ENCODE measurements at places on chromosomes 7 and 10.
A peak's percentile ranks its signal among the peaks of the same experiment; 100 is the strongest.

DNA sequence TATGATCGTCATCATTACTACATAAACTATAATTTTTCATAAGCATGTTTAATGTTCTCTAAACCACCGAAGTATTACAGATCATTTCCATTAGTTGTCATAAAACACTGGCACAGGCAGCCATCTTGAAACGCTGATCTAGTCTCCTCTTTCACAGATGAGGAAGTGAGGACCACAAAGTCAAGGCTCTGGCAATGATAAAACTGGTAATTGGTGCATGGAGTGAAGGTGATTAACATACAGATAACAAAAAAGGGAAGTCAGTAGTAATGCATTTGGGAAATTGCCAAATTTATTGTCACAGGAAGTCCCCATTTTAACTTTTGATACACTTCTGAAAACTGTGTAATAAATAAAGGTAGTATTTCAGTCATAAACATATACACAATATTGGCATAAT, 49.3 kb downstream of the FBXL13 start:
- DNase-seq: no peak

DNA sequence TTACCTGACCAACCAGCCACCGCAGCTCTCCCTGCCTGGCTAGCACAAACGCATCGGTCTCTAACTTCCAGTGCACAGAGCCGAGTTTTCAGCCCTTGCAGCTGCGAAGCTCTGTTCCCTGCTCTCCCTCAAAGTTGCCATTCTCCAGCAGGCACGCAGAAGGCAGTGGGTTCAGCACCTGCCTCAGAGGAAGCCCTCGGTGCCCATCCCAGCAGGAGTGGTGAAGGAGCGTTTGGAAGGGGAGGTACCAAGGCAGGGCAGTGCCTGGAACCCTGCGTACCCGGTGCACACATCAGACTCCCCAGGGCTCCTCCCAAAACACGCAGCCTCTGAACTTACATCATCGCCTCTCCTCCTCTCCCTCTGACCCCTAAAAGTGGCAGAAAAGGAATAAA, 1.7 kb upstream of the STK32C start:
- no peak for DNase-seq

- peak; percentile 83 for DNase-seq
Observed at GRCh38 chr10:113126229-113127201, 176.5 kb downstream of the TCF7L2 start.

GRCh38 chr10:47098964-47099363, 187.7 kb downstream of the PTPN20 start:
- DNase-seq: no peak

GRCh38 chr7:48781752-48782151, 142.6 kb upstream of the CDC14C start:
- DNase-seq: no peak

GRCh38 chr7:106125417-106125816, 13.3 kb upstream of the SYPL1 start:
- DNase-seq: no peak

DNA sequence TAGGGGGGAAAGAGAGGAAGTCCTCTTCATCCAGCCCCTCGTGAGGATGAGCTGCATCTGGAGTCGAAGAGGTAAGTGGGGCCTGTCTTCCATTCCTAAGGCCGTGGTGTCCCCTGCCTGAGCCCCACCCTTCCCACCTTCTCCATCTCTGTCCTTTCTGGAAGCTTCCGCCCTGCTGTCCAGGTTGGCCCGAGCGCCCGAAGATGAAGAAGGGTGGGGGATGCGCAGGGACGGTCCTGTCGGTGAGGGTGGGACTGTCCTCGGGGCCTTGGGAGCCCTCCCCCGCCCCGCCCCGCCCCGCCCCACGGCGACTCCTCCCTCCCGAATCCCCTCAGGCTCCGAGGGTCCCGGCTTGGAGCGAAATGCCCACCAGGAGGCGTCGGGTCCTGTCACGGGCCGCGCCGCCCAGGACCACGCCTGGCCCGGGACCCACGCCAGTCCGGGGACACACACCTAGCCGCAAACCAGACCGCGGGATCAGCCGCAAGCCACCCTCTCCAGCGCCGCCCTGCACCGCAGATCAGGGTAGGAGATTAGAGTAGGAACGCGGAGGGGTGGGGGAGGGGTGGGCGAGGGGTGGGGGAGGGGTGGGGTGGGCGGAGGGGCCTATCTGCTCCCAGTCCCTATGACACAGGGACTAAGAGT, 15.3 kb downstream of the GPRIN2 start:
- DNase-seq: no peak

GRCh38 chr10:114822444-114823076, 980 bp downstream of the FHIP2A start:
- DNase-seq: peak; percentile 27

GRCh38 chr7:146115851-146116520, 615 bp upstream of the CNTNAP2 start:
- peak; percentile 14 for DNase-seq

DNA sequence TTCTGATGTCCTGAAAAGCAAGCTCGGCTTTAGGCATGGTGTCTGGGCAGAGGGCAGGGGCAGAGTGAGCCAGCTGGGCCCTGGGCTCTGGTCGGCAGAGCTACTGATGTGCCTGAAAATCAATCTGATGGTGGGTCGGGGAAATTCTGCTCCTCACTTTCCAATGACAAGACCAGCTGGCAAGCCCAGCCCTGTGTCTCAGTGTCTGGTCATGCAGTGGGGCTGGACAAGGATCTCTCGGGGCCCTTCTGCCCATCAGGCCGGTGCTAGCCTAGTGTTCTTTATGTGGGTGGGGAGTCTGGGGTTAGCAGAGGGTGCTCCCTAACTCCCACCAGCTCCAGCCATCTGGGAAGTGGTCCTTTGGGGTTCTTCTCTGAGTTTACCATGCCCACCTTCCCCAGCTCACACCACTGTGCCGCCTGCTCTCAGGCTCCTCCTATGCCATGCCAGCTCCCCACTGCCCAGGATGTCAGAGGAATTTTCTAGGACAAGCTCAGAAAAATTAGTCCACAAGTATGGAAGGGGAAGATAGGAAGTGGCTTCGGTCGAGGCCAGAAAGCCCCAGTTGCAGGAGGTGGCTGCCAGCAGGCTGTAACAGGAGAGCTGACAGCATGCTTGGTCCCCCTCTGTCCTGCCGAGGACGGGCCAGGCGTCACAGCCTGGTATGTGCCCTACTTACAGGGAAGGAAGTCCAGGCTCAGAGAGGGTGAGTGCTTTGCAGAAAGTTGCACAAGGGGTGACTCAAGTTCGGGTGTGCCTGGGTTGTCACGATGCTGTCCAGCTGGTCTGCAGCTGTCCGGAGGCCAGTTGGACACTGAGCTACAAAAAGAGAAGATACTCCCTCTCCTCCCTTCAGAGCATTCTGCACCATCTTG, 135.2 kb downstream of the ADCY1 start:
- DNase-seq: peak; percentile 83

- no peak for DNase-seq
Observed at GRCh38 chr10:93075369-93076221, 1.9 kb downstream of the CYP26A1 start.

Measured in AG08395 (cell line).